ENCODE measurements at places on chromosomes 12 and 14.

DNA sequence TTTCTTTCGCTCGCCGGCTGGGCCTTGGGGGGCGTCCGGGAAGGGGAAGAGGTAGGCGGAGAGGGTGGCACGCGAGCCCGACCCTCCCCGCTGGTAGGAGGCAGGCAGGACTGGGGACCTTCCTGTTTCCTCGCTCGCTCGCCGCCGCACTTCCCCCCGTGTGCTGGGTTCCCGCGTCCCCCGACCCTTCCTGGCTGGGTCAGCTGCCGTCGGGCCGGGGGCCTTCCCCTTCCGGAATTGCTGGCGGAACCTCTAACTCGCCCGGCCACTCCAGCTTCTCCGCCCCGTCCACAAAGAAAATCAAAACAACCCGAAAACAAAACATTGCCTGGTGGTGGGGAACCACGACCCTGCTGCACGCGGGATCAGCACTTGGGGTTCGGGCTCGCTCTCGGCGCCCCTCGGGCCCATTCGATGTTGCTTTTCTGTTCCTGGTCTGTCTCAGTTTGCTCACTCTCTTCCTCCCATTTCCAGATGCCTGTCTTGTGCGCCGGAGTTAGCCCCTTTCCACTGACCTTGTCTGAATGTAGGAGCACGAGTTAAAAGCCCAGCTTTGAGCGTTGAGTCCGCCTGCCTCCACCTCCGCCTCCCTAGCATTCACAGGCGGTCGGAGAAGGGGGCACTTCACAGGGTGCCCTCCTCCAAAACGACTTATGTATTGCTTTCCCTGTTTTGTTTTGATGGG lies 581 bp downstream of the PAPOLA start:
- DNase-seq = no peak

DNA sequence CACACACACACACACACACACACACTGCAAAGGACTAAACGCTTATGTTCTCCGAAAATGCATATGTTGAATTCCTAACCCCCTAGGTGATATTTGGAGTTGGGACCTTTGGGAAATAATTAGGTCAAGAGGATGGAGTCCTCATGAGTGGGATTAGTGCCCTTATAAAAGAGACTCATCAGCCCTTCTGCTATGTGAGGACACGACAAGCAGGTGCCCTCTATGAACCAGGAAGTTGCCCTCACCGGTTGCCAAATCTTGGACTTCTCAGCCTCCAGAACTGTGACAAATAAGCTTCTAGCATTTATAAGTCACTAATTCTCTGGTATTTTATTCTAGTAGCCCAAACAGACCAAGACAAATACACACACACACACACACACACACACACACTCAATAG lies 20.7 kb upstream of the TCP11L2 start:
- DNase-seq = no peak

DNA sequence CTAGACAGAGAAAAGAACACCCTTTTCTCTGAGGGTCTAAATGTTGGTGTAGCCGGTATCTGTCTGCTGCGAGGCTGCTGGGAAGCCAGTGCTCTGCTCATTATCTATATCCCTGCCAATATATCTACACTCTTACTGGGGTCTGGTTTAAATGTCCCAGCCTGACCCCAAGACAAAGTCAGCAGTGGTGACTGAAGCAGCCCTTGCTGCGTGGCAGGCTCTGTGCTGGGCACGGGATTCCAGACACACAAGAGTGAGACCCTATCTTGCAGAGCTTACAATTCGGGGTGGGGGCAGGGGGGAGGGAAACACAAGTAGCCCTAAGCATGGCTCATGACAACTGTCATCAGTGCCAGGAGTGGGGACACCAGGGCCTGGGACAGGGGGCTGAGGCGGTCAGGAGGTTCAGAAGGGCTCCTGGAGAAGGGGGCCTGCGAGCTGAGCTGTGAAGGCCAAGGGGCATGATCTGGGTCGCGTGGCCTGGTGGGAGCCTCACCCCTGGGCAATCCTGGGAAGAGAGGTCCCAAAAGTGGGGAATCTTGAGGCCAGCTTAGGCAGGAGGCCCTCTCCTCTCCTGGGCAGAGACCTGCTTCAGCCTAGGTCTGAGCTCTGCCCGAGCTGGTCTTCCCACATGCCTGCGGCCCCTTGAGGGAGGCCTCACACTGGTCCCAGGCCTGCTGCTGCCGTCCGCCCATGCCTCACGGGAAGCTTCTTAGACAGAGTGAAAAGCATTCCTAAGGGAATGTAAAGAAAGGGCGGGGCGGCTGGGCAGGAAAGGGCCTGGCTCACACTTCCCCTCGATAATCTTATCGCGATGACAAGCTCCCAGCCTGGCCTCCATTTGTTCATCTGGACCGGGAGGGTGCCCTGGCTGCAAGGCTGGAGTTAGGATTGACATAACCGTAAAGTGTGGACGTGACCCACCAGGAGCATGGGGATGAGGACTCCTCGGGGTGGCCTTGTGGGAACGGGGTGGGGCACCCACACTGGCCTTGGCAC lies 7.3 kb upstream of the RCOR1 start:
- DNase-seq = no peak

GRCh38 chr12:69241438-69242092 lies 2.2 kb downstream of the CPSF6 start:
- DNase-seq = no peak

DNA sequence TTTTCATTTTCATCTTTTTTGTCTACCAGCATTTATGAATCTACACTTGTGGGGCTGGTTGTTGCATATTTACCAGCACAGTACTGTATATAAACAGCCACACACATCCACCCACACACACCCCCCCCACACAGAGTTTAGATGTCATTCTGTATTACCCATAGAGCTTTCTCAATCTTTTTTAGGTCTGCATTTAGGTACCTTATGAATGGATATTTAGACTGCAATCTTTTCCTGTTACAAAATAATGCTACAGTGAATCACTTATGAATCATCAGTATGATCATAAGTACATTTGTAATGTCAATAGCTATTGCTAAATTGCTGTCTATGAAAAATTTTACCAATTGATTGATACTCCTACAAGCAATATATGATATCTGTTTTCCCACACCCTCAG lies 67.3 kb upstream of the STK38L start:
- no peak for DNase-seq

GRCh38 chr12:52590021-52590420 lies 11.2 kb downstream of the KRT72 start:
- no peak for DNase-seq

DNA sequence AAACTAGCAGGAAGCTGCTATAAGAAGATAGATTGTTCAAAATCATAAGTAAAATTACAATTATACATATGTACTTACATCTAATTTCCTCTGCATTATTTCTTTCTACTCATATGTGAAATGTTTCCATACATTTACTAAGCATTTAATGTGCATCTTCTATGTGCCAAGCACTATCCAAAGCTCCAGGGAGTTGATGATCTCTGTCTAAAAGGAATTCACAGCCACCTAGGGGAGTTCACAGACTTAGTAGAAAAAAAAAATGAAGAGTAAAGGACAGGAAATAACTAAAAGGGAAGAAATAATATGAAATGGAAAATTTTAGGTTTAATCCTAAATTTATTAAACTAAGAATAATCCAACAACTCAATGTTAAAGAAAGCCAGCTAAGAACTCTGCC lies 91.7 kb downstream of the EFCAB11 start:
- no peak for DNase-seq

DNA sequence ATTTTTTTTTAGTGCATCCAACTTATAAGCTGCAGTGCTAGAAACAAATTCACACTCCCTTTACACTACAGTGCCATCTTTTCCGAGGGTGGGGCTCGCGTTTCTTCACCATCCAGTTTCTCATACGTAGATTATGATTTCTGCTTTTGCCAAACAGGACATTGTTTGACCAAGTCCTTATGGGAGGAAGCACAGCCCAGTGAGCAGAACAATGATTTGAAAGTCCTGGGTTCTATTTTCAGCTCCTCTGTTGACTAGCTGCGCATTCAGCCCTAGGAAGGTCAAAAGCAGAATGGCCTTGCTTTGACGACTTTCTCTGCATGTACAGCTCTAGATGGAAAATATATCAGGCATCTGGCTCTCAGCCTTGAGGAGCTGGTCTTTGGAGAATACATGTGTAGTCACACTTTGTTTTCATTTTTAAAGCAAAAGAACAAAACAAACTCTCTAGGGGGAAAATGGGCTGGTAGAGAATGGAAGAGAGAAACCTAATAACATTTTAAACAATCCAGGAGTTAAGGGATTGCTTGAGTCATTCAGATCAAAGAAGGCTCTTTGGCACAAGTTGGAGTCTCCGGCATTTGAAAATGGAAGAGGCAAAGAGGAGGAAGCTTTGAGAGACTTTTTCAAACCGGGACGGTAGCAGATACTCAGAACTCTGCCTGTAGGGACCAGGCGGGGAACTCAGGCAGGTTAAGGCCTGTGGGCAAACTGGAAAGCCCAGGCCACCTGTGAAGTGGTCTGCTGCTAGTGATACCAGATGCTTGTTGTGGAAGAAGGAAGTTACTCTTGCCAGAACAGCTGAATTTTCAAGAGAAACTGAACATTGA lies 257.3 kb upstream of the PLEKHG7 start:
- DNase-seq = no peak

- DNase-seq = peak; percentile 46
Observed at GRCh38 chr12:3275171-3276041, 198.2 kb downstream of the TSPAN9 start.

DNA sequence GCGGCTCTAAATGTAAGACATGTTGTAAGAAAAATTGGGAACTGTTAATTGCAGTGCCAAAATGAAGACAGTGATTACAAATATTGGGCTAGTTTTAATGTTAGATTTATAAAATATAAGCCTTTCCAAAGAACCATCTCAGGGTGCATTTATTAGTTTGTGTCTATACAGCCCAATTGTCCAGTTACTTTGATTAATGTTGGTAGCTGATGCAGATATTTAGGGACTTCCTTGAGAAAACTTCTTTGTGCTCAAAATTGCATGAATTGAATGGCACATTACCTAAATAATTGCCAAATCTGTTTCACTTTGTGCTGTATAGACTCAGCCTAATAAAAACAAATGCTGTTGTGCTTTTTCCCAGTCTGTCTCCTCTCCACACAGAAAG lies 83.7 kb downstream of the DAD1 start:
- no peak for DNase-seq

DNA sequence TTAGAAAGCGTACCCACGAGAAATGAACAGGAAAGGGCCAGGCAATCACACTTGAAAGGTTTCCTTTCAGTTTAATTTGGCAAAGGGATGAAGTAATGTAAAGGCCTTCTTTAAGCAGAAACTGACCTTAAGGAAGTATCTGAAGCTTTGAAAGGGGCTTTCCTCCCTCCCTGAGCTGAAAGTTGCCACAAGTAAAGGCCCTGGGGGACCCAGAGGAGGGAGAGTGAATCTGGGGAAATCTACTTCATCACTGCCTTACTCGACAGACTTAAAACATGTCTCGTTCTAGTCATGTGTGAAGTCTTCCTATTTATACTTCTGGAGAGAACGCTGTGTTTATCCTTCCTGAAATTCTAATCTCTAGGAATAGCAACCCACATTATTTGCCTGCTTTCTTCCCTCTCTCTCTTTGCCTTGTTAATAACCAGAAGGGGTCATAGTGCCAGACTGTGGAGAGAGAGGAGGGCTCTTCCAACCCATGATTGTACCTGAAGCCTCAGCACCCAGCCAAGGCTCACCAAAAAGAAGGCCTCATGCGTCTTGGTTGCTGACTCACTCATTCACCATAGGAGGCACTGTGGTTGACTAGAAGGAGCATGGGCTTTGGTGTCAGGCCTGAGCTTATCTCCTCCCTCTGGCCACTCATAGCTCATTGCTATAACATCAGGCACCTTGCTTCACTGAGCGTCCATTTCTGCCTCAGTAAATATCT lies 10.2 kb upstream of the GPX2 start:
- DNase-seq = no peak

GRCh38 chr12:16603260-16603915 lies 2.6 kb downstream of the LMO3 start:
- DNase-seq = no peak

GRCh38 chr14:46233786-46234185 lies 417.8 kb downstream of the RPL10L start:
- DNase-seq = no peak

- no peak for DNase-seq
Observed at GRCh38 chr14:52998376-52999015, 47.6 kb upstream of the FERMT2 start.

DNA sequence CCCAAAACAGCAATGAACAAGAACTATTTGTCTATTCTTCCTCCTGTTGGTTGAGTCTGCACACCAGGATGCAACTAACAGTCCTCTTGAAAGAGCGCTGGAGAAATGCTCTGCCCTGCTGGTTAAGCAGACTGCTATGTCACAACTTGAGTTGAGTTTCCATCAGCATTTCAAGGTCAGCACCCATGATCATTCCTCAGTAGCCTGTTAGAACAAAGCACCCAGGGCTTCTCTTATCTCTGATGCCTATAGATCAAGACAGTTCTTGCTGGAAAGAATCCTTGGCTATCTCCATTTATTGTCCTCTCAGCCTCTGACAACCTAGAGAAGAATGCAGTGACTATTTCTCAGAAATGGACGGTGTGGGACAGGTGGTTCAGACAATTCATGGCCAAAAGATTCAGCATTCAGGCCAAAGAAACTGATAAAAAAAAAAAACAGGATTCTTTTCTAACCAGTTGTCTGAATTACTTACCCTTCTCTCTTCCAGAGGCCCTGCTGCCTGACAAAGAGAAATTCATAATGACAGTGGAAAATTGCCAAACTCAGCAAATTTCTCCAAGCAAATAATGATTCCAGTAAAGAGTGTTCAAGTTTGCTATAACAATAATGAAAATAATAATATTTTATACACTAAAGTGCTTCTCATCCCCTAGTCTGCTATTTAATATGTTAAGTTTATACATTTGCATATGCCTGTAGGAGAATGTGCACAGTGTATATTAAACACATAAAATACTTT lies 306.7 kb downstream of the EMP1 start:
- no peak for DNase-seq

- no peak for DNase-seq
Observed at GRCh38 chr12:5902736-5903135, 42.3 kb downstream of the ANO2 start.

DNA sequence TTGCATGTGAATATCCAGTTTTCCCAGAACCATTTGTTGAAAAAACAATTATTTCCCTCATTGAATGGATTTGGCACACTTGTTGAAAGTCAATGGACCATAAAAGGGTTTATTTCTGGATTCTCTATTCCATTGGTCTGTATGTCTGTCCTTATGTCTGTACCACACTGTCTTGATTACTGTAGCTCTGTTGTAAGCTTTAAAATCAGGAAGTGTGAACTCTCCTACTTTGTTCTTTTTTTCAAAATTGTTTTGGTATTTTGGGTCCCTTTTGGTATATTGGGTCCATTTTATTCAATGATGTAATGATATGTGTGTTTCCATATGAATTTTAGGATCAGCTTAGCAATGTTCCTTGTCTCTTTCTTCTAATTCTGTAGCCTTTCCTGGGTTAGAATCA lies 64.8 kb downstream of the PPP2R5C start:
- DNase-seq = no peak
